ENCODE measurements at places on chromosomes 1 and 21.

GRCh38 chr1:26666855-26667254, 29.0 kb upstream of the ARID1A start:
- DNase-seq, result no peak

GRCh38 chr1:216523449-216524190, 100.4 kb upstream of the USH2A start:
- no peak for DNase-seq

GRCh38 chr1:37807555-37808368, at the start of the genes C1orf122 and YRDC:
Gene C1orf122 (plus strand): TSS chr1:37807790. CDS start chr1:37808405, 615 bp downstream.
Gene YRDC (minus strand): TSS chr1:37808208. CDS start chr1:37808180, 28 bp downstream.
- DNase-seq, result peak; percentile 98

GRCh38 chr1:159171254-159171687, at the start of gene CADM3:
Gene CADM3 (plus strand): TSS chr1:159171615. CDS start chr1:159171766, 151 bp downstream.
- no peak for DNase-seq

DNA sequence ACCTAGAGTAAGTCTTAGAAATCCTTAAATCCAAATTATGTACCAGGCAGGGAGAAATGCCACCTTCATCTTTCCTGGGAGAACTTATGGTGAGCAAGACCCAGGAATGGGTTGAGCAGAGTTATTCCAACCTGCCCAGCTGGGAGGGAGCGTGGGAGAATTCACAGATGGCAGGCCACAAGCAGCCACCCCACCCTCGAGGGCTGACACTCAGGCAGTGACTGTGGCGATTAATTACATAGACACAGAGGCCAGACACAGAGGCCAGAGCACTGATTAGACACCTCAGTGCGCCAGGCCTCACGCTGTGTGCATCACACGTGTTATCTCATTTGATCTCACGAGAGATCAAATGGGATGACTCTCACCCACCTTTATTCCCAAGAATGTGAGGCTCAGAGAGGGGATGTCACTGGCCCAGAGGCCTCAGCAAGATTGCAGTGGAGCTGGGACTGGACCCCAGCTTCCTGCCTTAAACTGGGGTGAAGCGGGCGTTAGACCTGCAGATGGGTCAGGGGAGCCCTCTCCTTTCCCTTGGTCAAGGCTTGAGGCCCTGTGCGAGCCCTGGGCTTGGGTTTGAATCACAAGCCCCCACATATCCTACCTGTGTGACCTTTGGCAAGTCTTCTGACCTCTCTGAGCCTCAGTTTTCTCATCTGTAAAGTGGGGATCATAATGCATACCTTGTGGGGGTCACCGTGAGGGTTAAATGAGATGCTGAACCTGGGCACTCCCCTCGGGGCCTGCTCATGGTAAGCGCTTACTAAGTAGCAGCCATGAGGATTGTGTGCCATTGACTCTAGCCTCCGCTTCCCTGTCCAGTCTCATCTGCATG, 28.8 kb upstream of the PADI4 start:
- DNase-seq, result no peak

DNA sequence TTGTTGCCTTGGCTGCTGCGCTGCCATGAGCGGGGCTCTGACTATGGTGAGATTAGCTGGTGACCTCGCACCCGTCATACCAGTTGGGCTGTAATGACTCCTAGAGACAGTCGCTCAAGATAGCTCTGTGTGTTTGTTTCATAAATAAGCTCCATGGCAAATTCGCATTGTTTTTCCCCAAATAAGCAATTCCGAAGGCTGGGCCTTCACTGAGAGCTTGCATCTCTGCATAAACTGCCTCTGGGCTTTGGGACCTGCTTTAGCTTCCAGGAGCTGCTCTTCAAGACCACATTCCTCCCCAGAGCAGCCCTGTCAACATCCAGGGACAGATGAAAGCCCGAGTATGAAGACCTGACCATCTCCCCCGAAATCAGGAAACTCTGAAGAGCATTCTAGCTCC, 40.7 kb upstream of the SCCPDH start:
- DNase-seq, result no peak

DNA sequence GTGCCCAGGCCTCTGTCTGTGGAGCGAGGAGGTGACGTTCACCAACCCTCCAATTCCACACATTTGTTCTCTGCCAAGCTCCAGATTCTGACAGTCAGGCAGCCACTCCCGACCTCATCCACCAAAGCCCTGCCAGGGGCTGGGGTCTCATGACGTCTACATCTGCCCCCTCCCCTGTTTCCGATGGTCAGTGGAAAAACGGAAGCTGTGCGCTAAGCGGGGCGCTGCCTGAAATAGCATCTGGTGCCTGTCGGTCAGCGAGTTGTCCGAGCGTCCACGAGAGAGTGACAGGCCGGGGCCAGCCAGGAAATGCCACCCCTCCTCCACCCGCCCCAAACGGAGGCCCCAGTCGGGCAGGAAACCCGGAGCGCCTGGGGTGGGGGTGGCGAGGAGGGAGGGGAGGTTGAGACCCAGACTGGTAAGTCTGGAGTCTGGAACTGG, 3.2 kb upstream of the TAL1 start:
- DNase-seq, result peak; percentile 2

GRCh38 chr1:31860581-31860980, 44.8 kb upstream of the SPOCD1 start:
- no peak for DNase-seq

DNA sequence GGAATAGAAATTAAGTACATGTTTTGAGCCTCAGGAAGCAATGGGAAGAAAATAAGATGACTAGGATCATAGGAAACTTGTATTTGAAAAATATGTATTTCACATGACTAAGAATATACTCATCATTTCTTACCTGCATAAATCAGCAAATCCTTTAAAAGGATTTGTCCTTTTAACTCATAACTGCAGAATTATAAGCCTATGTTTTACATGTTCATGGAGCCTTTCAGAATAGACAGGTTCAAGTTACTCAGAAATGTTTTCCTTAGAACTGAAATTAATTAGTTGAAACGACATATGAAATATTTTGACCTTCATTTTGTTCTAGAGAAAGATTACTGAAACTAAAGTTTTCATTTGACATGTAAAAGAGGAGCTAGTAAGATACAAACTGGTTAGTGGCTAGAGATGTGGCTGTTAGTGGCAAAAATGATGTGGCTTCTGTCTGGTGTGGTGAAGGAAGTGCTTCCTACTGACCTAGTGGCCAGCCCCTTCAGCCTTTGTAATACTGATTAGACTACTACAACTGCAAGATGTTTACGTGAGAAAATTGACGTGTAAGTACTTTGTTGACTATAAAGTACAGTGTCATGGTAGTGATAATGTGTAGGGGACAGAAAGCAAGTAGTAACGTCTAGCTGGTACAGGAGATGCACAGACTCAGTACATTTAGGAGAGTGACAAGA, 54.7 kb downstream of the PACC1 start:
- no peak for DNase-seq

DNA sequence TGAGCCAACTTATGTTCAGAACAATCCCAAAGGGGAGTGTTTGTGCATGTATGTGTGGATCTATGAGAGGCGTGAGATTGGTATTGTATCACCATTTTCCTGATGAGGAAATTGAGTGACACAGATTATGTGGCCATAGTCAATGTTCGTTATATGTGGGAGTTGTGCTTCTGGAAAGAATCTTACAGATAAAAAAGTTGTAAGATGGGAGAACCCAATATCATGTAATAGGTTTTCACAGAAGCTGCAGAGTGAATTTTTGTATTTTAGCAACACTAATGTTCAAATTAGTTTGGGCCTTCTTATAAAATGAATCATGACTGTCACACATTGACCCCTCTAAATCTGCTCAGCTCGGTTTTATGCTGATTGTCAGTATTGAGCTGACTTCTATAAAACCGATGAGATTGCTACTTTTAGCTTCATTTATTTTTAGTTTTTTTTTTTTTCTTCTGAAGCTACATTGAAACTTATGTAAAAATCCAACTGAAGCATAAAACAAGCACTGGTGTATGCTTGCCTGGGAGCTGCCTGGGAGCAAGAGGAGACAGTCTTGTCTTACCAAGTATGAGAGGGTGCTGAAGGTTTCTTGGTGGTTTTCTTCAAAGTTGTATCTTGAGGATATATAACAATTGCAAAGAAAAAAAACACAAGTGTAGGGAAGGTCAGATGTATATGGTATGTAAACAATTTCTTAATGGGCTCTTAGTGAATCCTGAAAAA, 4.1 kb downstream of the RWDD3 start:
- DNase-seq, result no peak

DNA sequence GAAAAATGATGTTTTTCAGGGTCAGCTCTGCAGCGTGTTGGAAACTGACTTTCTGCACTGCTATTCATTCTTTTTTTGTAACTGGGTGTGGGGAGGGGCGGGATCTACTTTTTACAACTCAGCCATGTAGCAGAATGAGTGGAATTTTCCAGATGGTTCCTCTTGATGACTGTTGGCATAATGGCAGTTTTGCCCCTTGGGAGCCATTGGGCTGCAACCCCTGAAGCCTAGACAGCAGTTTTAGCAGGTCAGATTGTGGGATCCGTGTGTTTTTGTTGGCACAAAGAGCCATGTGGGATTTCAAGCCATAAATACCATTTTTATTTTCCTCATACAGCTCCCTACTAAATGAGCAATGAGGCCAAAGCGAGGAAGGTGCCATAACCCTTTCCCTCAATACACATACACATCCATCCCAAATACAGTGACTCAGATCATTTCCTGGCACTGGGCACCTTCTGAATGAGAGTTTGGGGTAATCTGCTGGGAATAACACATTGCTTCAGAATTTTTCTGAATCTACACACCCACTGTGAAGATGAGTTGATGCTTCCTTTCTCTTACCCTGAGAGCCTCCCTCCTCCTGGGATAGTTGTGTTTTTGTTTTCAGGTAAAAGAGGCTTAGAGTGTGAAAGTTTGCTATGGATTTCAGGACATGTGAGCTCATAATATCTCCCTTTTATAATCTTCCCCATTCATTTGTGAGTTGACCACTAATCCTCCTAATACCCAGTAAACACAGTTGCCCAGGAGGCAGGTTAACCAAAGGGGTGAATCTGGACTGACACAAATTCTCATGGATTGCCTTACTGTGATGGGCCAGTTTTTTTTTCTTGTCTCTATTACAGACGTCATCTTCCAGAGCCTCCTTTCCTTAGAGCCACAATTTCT, 13.1 kb downstream of the S100A10 start:
- peak; percentile 78 for DNase-seq

- peak; percentile 63 for DNase-seq
These were observed 4.2 kb upstream of the ADORA3 start for GRCh38 chr1:111507411-111508201.

DNA sequence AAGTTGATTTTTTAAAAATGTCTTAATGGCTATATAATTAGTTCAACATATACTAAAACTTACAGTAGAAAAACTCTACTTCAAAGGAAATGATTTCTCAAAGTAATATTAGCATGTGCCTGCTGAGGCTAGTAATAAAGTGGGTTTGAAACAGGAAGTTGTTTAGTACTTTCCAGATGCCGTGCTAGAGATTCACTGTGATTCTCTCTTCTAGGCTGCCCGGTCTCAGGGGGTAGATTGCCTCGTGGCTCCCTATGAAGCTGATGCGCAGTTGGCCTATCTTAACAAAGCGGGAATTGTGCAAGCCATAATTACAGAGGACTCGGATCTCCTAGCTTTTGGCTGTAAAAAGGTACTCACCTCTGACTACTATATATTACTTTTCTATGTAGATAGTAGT, 9.1 kb downstream of the EXO1 start:
- DNase-seq, result peak; percentile 42

DNA sequence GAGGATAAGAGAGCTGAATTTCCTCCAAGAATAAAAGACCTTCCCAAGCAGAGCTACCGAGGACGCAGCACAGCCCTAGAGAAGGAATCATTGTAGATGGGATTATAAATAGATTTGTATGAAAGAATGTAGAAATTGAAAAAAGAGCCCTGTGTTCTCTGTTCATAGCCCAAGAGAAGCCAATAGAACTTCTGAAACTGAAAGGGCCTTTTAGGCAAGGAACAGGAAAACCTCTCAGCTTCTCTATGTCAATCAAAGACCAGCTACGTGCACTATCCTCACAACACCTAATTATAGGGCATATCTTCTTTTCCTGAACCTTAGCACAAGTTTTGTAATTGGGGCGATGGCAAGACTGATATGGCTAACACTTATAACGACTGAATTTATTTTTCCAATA, 192.4 kb upstream of the RNPC3 start:
- no peak for DNase-seq

DNA sequence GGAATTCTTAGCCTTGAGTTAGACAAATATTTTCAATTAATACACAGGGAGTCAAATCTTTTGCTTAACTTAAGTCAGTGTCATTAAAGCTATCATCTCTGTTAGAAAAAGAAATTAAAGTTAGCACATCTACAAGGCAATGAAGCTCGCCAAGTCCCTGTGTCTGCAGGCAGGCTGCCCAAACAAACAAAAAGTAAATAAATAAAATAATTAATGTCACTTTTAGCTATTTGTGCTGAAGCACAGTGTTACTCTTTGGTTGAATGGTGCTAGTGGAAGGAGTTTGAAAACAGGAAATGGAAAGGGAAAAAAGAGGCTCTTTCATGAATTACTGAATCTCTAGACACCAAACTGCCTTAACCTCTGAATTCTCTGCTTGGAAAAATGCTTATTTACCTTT, 37.1 kb upstream of the COL11A1 start:
- no peak for DNase-seq

GRCh38 chr1:61337981-61338848, 255.9 kb downstream of the NFIA start:
- DNase-seq, result peak; percentile 91

GRCh38 chr1:55735106-55735505, 519.9 kb upstream of the USP24 start:
- peak; percentile 23 for DNase-seq

GRCh38 chr1:154419620-154420571, 14.8 kb downstream of the IL6R start:
- DNase-seq, result peak; percentile 89

DNA sequence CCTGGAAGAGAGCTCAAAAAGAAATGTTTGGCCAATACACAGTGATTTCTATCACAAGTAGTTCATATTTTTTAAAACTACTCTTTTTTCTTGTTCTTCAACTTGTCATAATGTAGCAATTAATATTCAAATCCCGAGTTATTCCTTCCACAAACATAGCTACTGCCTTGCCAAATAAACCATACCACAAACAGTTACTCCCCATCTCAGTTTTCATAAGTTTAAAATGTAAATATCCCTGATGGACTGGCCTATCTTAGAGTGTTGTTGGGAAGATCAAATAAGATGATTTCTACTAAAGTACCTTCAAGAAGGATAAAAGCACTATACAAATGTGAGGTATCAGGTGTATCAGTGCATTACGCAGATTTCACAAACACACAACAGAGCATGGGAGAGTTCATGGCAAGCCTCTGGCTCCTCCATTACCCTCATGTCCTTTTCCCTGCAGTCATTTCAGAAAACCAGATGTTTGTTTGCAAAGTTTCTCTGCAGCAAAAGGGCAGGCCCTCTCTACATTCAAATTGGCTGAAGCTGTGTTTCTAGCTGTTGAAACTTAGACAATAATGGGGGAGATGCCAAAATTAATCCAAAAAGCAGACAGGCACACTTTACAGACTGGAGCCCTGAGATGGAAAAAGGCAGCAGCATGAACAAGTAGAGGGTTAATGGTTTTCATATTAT, 16.1 kb downstream of the WLS start:
- no peak for DNase-seq

Measured in AG20443 (cell line).